Melanocyte of skin (primary cell): ENCODE measurements at places on chromosomes 4 and X. TPM values are rescaled to one million over a fixed set of nuclear protein-coding genes. Genes with fewer than 3 reads are reported as not detected.

Gene TMPRSS11E
- total RNA-seq = not detected in 2 replicates

Gene MYOZ2
- under 0.01 TPM in 1 of 2 replicates, not detected in the other for total RNA-seq

Gene OPN1LW
- not detected in 2 replicates for total RNA-seq

Gene PNMA6A
- 5.2 and 8.7 TPM in 2 replicates for total RNA-seq

Gene CLDN22
- total RNA-seq = not detected in 2 replicates

Gene CLDN2
- total RNA-seq = not detected in 2 replicates

Gene FAT4
- total RNA-seq = 0.69 and 2.5 TPM in 2 replicates

Gene XAGE3
- total RNA-seq = not detected in 2 replicates

Gene EDA
- 1.4 and 2.9 TPM in 2 replicates for total RNA-seq

Gene INTU
- 4.3 and 4.9 TPM in 2 replicates for total RNA-seq

Gene JADE3
- total RNA-seq = 4.7 and 6.3 TPM in 2 replicates

Gene CLRN2
- total RNA-seq = not detected in 2 replicates

Gene SLIT2
- 1.4 and 1.8 TPM in 2 replicates for total RNA-seq

Gene RIPPLY1
- not detected in 2 replicates for total RNA-seq

Gene PNCK
- 0.33 and 1.2 TPM in 2 replicates for total RNA-seq

Gene SH3BP2
- total RNA-seq = 28.6 and 36.1 TPM in 2 replicates

Gene ADH6
- not detected in 2 replicates for total RNA-seq

Gene NXF2B
- not detected in 2 replicates for total RNA-seq

Gene ANXA10
- total RNA-seq = 0.36 TPM in 1 of 2 replicates, not detected in the other

Gene DAPP1
- total RNA-seq = not detected in 2 replicates

Gene COL25A1
- under 0.01 and 0.15 TPM in 2 replicates for total RNA-seq

Gene EMCN
- not detected in 2 replicates for total RNA-seq

Gene LAS1L
- total RNA-seq = 30.7 and 32.0 TPM in 2 replicates

Gene ESX1
- not detected in 2 replicates for total RNA-seq

Gene TMPRSS11D
- not detected in 2 replicates for total RNA-seq

Gene FGF5
- total RNA-seq = 0.36 TPM in 1 of 2 replicates, not detected in the other
